ENCODE measurements at places on chromosomes 3 and 15.
A peak's percentile ranks its signal among the peaks of the same experiment; 100 is the strongest.

DNA sequence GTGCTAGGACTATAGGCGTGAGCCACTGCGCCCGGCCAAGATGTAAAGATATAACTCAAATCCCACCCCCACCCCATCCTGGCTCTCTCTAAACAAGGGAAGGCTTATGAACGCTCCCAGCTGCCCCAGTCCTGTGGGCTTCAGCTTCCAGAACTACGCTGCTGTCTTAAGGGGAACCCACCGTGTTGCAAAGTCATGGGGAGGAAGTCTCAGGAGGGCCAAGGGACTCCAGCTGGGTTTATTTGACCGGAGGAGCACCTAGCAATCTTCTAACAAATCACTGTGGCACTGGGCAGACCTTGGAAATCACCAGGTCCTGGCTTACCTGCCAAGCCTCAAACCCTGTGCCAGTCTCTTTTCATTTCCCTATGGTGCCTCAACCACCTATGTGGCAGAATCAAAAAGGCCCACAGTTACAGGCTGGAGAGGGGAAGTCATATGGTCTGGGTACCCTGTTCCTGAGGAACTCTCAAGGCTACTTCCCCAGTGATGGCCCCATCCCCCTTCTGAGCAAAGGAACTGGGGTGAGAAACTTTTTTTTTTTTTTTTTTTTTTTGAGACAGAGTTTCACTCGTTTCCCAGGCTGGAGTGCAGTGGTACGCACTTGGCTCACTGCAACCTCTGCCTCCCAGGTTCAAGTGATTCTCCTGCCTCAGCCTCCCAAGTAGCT lies 83.4 kb downstream of the RBPMS2 start:
- DNase-seq = no peak

- DNase-seq = no peak
These were observed 66.3 kb upstream of the SLCO3A1 start for GRCh38 chr15:91787198-91787597.

DNA sequence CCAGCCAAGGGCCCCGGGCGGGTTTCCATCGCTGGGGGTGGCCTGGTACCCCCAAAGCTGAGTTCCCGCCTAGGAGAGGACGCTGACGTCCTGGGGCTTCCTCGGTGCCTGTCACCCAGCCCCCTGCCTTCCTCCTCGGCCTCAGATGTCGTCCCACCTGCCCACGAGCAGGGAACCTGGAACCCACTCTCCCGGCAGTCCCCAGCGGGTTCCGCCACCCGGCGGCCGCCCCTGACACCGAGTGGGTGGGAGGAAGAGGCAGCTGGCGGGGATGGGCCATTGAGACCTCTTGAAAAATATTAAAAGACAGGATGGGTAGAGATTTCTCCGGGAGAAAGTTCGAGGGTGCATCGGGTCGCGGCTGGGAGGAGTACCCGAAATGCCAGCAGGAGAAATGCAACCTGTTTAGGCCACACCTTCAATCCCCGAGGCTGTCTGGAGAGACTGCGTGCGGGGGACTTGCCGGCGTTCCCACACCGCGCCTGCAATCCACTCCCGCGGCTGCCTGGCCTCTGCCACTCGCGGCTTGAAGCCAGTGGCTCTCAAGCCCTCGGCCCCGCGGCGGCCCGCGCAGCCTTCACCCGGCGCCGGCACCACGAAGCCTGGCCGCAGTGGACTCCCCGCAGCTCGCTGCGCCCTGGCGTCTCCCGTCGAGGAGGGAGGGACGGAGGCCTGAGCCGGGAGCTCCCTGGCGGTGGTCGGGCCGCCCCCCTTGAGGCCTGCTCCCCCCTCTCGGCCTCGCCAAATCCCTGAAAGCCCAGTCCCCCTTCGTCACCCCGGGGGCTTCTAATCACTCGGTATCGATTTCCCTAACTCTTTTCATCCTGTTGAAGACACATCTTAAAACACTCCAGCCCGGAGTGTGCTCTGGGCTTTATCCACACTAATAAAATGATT lies 8.6 kb upstream of the NR2F2 start:
- DNase-seq = no peak

DNA sequence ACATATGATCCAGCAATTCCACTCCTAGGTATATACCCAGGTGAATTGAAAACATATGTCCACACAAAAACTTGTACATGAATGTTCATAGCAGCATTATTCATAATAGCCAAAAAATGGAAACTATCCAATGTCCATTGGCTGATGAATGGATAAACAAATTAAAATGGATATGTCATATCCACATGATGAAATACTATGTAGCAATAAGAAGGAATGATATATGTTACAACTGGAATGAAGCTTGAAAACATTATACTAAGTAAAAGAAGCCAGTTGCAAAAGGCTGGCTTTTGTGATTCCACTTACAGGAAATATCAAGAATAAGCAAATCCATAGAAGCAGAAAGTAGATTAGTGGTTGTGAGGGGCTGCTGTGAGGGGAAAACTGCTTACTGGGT lies 33.7 kb downstream of the BNC1 start:
- no peak for DNase-seq

DNA sequence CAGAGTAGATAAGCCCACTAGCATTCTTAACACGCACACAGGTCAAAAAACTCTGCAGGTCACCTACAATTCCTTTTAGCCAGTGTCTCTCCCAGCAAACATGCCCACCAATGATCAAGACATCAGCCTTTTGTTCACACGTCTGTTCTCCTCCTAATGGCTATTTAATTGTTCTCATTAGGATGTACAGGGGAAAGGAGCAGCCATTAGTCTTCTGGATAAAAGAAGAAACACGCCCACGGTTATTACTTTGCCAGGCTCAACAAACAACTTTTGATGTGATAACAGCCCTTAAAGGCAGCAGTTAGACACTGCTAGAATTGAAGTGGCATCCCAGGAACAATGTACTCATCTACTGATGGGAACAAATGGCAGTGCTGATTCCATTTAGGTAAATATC lies 108.8 kb downstream of the NTRK3 start:
- DNase-seq = no peak

- DNase-seq = no peak
These were observed 31.3 kb upstream of the FAH start for GRCh38 chr15:80121546-80121945.

DNA sequence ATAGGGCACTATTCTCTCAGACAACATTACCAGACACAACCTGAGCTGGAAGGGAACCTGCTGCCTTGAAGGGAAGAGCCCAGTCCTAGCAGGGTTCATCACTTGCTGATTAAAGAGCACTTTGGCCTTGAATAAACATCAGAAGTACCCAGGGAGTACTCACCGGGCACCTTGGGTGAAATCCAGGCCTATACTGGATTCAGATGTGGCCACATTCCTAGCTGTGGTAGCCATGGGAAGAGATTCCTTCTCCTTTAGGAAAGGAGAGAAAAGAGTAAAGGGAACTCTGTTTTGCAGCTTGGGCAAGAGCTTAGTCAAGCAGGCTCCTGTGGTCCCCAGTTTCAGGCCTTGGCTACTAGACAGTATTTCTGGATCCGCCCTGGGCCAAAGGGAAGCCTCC lies 195.0 kb downstream of the SPATA16 start:
- no peak for DNase-seq

- DNase-seq = no peak
These were observed 377.3 kb downstream of the PDCD6IP start for GRCh38 chr3:34175636-34176176.

- DNase-seq = no peak
These were observed 63.5 kb upstream of the FSIP1 start for GRCh38 chr15:39846108-39846507.

GRCh38 chr15:38702178-38702912 lies 137.7 kb upstream of the RASGRP1 start:
- DNase-seq = no peak

- DNase-seq = no peak
These were observed 27.8 kb upstream of the RASA2 start for GRCh38 chr3:141459008-141459407.

GRCh38 chr3:197219619-197220018 lies 78.8 kb downstream of the DLG1 start:
- DNase-seq = no peak

DNA sequence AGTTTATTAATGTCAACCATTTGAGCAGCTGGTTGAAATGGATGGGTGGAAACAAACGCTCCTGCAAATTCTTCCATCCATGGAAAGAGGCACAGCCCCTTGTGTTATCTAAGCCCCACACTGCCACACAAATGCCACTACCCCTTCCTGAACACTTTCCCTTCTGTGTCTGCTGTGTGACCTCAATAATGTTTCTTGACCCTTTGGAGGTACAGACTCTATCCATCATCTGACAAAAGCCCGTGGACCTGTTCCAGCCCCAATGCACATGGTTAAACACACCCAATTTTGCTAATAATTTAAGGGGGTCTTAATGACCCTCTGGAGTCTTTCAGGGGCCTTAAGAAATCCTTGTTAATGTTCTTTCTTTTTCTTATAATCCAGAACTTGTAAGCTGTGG lies 482.2 kb upstream of the CFAP20DC start:
- DNase-seq = no peak

DNA sequence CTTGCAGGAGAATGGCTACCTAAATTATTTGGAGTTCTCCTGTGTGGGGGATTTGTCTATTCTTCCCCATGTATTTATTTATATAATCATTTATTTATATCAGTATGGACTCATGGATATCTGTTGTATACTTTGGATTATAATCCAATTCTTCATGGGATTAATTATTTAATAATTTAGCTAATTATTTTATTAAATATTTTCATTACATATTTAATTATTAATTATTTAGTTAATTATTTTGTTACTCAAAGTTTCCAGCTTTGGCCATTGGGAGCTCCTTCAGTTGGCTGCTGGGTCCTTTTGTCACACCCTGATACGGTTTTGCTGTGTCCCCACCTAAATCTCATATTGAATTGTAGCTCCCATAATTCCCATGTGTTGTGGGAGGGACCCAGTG lies 3.3 kb upstream of the PRR20G start:
- no peak for DNase-seq

- no peak for DNase-seq
These were observed 50.2 kb downstream of the HERC2 start for GRCh38 chr15:28271697-28272260.

DNA sequence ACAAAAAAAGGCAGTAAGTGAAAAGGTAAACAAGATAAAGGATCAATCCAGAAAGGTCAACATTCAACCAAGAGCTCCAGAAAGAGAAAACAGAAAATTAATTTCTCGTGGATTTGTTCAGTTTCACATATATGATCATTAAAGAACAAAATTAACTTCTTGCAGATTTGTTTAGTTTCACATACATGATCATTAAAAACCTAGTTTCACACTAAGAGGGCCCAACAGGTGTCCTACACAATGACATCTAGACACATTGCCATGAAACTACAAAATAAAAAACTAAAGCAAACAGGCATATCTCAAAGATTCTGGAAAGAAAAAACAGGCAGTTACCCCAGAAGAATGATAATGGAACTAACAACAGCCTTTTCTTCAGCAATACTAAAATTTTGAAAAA lies 22.1 kb downstream of the PHC3 start:
- no peak for DNase-seq

GRCh38 chr3:61008153-61008997 lies 242.9 kb downstream of the FHIT start:
- no peak for DNase-seq

DNA sequence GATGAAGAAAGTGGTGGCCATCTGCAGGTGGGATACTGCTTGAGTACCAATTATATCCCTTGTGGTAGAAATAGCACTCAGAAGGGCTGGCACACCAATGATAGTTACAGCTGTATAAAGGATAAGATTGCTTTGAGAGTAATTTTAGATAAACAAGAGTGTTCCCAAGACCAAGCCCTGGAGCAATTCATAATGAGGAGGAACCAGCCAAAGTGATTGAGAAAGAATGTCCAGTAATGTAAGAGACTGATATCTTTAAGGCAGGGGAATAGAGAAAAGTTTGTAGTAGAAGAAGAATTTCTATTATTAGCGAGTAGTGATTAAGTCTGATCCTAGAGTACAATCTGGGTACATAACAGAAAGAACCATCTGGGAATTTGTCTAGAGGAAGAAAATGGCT lies 945.1 kb downstream of the OTOL1 start:
- no peak for DNase-seq

DNA sequence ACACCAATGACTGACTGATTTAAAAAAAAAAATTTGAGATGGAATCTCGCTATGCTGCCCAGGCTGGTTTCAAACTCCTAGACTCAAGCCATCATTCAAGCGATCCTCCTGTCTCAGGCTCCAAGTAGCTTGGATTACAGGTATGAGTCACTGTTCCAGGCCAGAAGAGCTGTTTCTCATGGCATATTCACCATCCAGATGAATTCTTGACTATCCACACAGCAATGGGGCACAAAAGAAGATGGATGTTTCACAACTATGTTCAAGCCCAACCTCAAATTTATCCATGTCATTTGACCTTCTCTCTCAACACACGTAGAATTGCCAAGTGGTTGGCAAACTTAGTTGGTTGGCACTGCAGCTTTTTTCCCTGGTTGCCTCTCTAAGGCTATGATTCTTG lies 40.6 kb downstream of the PRICKLE2 start:
- no peak for DNase-seq

DNA sequence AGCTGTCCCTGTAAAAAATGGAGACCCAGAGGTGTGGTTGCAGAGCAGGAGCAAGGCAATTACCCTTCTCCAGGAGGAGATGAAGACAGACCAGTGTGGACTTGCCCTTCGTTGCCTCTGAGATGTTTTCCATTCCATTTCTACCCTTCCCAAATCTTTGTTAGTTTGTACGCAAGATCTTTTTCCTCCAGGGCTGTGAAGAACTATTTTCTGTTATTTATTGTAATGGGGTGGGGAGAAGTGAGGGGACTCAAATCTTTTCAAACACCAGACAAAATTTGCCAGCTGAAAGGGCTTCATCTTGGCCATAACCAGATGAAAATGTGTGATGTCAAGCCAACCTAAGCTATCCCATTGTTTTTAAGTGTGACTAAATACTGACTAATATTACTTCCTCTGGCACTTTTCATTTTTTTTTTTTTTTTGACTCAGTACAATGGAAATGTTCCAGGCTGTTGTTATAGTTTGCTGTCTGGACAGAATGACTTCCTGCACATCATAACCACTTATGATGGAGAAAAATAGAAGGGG lies 271.3 kb upstream of the TPRG1 start:
- no peak for DNase-seq

GRCh38 chr3:28013864-28014473 lies 227.4 kb upstream of the CMC1 start:
- DNase-seq = no peak

- no peak for DNase-seq
These were observed 46.3 kb upstream of the SLC41A3 start for GRCh38 chr3:126130081-126130855.

- peak; percentile 18 for DNase-seq
These were observed 755 bp downstream of the PTPN9 start for GRCh38 chr15:75578173-75578947.
